ENCODE measurements at places on chromosomes 2 and 18. TPM values are rescaled to one million over a fixed set of nuclear protein-coding genes. Genes with fewer than 3 reads are reported as not detected.

DNA sequence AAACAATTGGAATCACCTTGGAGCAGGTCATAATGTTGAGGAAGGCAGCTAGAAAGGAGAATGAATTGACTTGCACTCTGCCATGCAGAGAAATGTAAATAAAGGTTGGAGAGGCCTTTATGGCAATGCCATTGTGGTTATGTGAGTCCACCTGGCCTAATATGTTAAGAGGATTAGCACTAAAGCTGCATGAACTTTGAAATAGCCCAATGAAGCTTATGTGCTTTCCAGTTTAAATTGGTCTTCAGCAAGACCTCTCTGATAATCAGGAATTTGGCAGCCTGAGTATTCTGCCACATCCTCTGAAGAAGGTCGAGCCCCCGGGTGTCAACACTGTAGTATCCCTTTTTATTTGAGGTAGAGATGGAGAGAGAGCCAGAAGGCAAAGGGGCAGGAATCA lies 464.9 kb downstream of the CDH2 start:
- no peak for DNase-seq

NAT8 gene
- not detected for total RNA-seq

GRCh38 chr18:49441338-49441938 lies 19.0 kb downstream of the DYM start:
- no peak for DNase-seq

GRCh38 chr18:48751727-48752468 lies 198.9 kb downstream of the SMAD7 start:
- DNase-seq = no peak

Data from mesothelial cell of epicardium (in vitro differentiated cells).